ENCODE measurements at places on chromosomes 7 and 10. TPM values are rescaled to one million over a fixed set of nuclear protein-coding genes. Genes with fewer than 3 reads are reported as not detected.

DNA sequence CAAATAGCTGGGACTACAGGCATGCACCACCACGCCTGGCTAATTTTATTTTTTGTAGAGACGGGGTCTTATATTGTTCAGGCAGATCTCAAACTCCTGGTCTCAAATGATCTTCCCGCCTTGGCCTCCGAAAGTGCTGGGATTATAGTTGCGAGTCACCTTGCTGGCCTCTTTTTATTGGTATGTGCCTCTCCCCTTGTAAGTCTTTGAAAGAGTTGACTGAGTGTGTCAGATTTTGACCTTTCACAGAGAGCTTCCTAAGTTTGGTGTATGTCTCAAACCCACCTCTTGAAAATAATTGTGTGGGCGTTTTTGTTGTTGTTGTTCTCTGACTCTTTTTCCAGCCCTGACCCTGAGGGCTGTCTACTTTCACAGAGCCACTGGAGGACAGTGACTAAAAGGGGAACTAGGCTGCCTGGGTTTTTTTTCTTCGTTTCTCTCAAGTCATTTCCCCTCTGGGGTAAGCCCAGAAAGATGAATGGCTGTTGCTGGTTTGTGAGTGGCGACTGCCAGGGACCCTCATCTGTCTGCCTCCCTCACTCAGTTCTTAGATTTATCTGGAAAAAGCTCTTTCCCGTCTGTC lies 262.8 kb downstream of the ZEB1 start:
- DNase-seq: no peak

GRCh38 chr10:16585103-16585502 lies 63.4 kb upstream of the C1QL3 start:
- DNase-seq: peak; percentile 8

- DNase-seq: no peak
Measured at GRCh38 chr7:141074162-141074991, 513 bp downstream of the TMEM178B start.

DNA sequence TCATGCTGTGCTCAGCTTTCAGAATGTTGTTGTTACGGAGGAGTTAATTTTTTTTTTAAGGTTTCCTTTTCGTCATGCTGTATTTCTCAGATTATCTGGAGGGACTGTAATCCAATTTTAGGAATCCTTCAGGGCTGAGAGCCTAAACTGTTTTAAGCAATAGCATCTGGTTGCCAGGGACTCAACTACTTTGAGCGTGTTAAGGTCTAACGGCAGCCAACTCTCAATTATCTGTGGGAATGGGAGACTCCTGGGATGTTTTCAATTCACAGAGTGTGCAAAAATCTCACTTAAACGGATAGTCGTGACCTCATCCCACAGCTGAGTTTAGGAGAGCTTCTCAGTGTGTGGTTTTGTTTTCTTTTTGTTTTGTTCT lies 291.7 kb downstream of the AUTS2 start:
- DNase-seq: no peak

DNA sequence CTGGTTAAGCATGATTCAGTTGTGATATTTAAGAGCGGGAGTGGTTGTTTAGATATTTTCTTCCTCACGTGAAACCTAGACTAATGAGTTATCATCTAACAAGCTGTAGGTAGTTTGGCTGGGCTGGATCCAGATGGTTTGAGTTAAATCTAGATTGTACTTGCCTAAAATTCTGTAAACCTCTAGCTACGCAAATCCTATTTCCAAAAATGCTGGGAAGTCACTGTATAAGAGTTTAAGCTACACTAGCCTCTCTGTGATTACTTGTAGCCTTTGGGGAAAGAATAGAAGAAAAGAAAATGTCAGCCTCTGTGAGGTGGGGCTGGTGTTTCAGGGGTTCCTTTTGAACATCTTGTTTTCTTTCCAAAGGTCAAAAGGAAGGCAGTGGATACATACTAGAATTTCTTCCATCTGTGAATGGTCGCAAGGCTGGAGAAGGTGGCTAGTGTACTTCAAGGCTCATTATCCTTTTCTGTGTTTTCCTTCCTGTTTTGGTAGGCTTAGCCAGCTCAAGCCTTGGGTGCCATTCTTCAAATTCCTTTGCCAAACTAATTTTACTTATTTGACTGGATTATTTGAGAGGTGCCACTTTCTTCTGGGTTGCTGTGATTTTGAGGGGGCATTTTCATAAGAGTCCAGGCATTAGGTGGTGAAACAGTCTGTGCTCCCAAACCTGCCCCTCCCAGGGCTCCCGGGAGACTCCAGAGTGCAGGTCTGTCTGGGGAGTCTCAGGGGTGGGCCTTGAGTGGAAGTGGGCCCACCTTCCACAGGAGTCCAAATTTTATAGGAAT lies 5.2 kb upstream of the EN2 start:
- no peak for DNase-seq

- DNase-seq: no peak
Measured at GRCh38 chr10:31000071-31000782, 31.4 kb downstream of the ZNF438 start.

Gene SEPTIN7
- total RNA-seq: 170 TPM

Gene TDRD1
- not detected for total RNA-seq

Gene TMEM26
- total RNA-seq: not detected

Gene MNX1
- 5.1 TPM for total RNA-seq

Gene COL17A1
- total RNA-seq: 1,287 TPM

Measured in mammary epithelial cell (primary cell).